ENCODE measurements at places on chromosomes 7 and 10.

- no peak for DNase-seq
Observed at GRCh38 chr7:370259-370625, 80.3 kb downstream of the FOXL3 start.

GRCh38 chr7:81439591-81439990 is 330.3 kb downstream of the HGF start:
- no peak for DNase-seq

- DNase-seq, result no peak
Observed at GRCh38 chr7:134450294-134451000, 8.5 kb downstream of the AKR1B1 start.

GRCh38 chr7:41881331-41882130 is 178.6 kb upstream of the INHBA start:
- no peak for DNase-seq

DNA sequence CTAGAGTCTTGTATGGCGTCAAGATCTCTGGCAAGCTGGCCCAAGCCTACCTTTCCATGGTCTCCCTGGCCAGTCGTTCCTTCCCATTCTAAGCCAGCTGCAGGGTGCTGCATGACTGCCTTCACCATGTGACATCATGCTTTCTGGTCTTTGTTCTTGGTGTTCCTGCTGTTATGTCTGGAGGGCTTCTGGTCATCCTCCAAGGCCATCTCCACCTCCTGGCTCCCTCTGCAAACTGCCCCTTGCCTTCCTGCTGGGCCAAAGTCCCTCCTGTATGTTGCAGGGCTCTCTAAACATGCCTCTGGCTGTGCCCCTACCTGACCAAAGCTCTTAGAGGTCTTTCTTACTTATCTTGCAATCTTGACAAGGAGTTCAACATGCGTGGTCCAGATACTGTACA is 44.4 kb upstream of the SHH start:
- DNase-seq, result no peak

DNA sequence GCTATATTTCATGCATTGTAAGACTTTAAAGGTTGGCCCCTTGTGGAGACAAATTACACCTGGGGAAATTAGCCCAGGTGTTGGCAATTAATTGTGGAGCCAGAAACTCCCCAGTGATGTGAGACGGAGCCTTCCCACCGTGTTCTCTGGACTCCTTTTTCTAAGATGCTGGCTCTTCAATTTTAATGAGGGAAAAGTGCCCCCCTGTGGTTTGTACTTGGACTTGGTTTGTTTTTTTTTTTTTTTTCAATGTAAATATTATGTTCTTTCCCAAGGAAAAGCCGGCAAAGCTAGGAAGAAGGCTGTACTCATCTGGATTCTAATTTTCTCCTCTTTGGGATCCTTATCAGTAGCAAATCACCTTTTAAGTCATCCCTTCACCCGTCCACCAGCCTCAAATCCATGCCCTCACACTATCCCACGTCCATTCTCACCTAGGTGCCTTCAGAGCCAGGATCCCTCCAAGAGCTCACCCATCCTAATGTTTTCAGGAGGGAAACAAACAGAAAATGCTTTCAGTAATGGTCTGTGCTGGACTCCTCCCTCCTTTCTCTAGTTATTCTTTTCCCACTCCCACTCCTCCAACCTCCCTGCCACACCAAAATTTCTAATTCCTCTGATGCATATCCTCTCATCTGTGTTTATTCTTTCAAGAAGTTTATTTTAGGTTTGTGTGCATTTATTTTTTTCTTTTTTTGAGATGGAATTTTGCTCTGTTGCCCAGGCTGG is 20.4 kb upstream of the ST8SIA6 start:
- DNase-seq, result no peak

DNA sequence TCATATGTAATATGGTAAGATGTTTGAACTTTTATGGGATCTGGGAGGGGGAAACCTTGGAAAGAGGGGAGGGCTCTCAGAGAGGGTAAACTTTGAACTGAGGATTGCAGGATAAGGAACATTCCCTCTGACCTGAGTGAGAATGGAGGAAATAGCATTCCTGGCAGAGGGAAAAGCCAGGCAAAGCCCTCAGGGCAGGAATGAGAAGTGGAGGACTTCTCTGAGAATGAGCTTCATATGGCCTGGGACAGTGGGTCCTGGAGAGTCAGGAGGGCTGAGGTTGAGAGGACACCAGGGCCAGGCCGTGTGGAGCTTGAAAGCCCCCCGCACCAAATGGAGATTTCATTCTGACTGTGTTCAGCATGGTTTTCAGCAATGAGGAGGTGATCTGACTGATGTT is 34.2 kb downstream of the NPVF start:
- DNase-seq, result no peak

Data from nephron progenitor cell (in vitro differentiated cells).